ENCODE measurements at places on chromosomes 13 and 19.
A peak's percentile ranks its signal among the peaks of the same experiment; 100 is the strongest.

DNA sequence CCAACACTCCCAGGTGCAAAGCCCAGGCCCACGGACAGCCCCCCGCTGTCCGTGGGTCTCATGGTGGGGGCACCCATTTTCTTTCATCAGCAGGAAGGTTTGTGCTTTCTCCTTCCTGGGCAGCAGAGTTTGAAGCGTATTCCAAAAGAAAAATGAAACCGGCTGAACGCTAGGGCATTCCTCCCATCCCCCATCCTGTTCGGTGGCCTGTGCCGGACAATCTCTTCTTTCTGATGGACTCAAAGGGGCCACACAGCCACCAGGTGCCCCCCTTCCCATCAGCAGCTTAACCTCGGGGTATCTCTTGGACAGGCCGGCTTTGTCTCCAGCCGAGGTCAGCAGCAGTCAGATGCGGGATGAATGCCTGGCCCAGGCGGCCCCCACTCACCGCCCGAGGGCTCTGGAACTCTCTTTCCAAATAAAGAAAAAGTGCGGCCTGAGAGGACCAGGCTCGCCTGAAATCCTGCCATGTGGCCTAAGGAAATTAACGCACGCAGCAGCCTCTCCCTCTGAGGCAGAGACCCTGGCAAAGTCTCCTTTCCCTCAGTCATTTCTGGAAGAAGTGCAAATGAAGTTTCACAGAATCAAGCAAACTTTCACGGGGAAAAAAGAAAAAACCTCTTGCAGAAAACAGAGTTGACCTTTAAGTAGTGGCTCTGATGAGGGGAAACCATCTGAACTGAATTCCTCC, 67.8 kb downstream of the RASA3 start:
- no peak for DNase-seq

- no peak for DNase-seq
Measured at GRCh38 chr13:41548910-41549309, 91.6 kb downstream of the RGCC start.

- DNase-seq = no peak
Measured at GRCh38 chr13:100809129-100809390, 134.5 kb upstream of the TMTC4 start.

DNA sequence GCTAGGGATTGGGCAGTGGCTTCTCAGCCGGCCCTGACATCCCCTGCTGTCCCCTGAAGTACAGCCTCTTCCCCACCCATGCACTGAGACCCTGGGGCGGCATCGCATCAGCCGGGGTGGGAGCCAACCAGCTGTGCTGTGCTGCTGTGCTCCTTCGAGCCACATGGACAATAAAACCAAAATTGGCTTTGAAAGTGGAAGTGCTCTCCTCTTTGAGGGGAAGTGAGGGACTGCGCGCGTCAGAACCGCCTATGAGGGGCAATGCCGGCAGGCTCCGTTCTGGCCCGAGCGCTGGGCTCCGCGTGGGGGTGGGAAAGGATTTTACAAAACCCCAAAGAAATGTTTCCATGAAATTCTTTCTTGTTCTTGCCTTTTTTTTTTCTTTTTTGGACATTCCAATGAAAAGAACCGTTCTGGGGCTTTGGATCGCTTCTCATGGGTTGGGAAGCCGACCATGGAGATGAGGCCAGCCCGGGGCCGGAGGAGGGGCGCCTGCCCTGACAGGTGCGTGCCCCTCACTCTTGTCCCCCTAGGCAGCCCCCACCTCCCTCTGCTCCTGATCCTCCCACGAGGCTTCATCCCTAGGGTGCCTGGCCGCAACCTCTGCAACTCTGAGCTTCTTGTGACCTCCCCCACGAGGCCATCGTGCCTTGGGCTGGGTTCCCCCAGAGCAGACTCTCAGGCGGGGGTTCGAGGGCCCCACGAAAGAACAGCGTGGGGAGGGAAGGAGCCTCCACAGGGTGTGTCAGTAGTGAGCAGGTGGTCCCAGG, 22.6 kb downstream of the KLHL26 start:
- DNase-seq = peak; percentile 24

DNA sequence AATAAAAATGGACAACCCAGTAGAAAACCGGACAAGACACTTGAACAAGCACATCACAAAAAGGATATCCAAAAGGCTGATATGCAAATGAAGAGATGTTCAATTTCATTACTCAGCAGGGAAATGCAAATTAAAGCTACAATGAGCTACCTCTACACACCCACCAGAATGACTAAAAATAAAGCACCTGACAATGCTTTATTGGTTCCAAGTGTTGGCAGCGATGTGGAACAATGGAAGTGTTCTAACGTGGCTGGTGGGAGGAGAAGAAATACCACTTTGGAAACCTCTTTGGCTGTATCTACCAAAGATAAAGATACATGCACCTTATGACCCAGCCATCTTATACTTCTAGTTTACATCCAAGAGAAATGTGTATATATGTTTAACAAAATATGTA, 3.7 kb upstream of the ACP7 start:
- DNase-seq = no peak

- DNase-seq = no peak
Measured at GRCh38 chr13:29465741-29466293, 129.7 kb downstream of the SLC7A1 start.

DNA sequence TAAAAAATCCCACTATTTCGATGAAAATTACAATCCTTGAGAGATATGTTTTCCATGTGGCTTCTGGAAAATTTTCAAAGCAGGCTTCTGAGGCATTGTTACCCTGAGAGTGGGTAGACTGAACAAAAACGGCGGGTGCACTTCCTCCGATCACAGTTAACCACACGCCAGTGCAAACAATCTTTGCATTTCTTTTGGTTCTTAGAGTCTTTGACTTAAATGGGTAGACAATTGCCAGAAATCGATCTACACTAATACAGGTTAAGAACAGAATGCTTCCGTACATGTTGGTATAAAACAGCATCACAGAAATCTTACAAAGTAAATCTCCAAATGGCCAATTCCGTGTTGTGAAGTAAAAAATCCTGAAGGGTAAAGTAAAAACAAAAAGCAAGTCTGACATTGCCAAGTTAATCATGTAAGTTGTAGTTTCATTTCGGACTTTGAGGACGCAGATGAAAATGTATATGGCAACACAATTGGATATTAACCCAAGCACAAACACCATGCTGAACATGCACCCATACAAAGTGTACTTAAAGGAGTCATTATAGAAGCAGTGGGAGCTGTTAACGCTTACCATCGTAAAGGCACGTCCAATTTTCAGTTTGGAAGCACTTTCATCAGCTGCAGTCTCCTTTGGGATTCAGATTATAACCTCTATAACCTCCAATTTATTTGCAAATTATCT, 927 bp downstream of the LPAR6 start:
- peak; percentile 10 for DNase-seq

DNA sequence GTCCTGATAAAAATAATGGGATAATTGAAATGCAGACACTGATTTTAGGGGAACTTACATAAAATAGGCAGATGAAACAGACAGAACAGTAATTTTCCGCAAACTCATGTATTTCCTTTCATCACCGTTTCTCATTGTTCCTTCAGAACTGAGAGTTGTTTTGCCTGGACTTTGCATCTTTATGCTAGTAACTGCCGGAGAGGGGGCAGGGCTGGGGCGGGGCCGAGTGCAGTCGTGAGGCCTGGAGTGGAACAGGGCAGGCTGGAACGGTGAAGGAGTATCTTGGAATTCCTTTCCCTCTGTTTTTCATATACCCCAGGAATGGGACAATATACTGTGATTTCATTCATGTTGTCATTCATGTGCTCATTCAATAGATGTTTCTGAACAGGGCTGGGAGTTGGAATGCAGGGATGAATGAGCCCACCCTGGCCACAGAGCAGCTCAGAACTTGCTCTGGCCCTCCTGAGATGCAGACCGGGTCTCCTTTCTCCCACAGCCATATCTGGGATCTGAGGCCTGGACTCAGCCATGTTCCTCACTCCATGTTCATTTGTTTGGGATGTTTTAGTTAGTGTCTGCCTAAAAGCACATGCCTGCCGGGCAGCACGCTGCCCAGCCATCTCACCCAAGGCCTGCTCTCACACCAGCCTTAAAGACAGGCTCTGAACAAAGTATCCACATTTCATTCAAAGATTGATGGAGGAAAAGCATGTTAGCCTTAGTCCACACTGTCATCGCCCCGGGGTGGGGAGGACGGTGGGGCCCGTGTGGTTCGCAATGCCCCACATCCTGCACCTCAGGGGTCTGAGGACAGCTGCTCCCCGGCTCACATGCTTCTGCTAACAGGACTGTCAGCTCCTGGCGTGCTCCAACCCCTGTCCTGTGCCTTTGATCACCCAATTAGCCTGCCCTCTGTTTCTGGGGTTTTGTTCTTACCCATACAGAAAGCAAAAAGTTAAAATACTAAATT, 92.9 kb downstream of the SOX1 start:
- no peak for DNase-seq

- DNase-seq = no peak
Measured at GRCh38 chr13:74715718-74716117, 581.5 kb upstream of the KLF12 start.

- DNase-seq = no peak
Measured at GRCh38 chr19:45564131-45564780, 20.3 kb downstream of the OPA3 start.

DNA sequence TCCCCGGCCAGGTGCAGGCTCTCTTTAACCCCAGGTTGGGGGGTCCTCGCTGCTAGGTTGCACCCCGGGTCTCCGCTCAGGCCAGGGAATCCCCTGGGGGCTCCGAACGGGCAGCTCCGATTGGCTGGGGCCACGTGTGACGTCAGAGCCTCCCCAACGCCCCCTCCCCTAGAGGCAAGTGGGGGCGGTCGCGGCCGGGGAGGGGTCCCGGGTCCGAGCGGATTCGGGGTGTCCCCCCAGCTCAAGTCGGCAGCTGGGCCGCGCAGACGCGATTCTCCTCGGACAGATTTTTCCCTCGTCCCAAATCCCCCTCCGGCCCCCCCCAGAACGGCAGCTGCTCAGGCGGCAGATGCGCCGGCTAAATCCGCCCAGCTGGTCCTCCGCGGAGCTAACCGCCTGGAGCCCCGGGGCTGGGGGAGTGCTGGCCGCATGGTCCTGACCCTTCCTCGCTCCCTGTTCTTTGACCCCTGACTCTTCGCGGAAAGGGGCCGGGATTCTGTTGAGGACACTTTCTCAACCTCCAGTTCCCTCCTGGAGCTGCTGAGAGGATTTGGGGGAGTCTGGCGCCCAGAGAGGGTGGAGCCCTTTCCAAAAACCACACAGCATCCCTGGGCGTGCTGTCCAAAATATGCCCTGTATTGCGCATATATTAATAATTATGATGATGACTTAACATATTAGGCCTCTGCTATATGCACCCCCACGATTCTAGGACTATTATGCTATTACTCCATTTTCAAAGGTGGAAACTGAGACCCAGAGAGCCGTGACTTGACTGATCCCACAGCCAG, 25.4 kb upstream of the SEMA6B start:
- DNase-seq = no peak

GRCh38 chr13:49996161-49996915, 504 bp upstream of the TRIM13 start:
- peak; percentile 87 for DNase-seq

DNA sequence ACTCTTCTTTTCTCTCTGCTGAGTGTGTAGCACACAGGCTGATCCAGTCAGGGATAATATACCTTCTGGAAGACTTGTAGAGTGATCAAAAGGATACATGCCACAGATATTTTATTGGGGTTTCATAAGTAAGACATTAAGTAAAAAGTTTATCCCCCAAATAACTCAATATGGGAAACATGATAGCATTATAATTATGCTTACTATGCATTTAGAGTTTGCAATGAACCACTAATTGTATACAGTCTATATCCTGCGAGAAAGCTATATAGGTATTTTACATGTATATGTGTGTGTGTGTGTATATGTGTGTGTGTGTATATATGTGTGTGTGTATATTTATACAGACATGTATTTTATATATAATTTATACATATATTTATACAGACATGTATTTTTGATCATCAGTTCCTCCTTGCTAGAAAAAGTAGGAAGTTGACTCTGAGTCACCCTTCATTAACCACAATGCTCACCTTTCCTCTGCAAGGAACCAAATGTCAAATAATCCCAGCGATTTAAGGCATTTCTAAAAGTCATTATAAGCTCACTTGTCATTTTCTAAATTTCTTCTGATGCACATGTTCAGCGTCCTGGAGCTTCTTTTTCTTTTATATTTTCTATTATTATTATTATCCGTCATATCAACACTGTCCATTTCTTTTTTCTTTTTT, 312.5 kb upstream of the OBI1 start:
- DNase-seq = no peak

GRCh38 chr13:32905063-32905863, 111.0 kb upstream of the KL start:
- DNase-seq = no peak

DNA sequence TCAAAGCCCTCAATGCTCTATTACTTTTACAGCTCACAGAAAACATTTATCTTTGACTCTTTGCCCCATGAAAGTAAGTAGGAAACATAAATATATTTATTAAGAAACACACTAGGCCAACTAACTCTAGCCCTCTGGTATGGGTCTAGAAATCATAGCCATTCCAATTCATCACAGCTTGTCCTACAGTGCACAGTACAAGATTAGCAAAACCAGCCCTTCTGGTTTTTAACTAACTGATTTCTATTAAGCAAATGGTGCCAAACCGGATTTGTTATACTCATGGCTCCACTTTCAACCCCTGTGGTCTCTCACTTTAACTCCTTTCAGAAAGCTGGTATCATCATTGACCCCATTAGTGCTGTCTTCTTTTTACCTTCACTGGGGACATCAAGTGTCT, 5.6 kb upstream of the LRRC63 start:
- no peak for DNase-seq

DNA sequence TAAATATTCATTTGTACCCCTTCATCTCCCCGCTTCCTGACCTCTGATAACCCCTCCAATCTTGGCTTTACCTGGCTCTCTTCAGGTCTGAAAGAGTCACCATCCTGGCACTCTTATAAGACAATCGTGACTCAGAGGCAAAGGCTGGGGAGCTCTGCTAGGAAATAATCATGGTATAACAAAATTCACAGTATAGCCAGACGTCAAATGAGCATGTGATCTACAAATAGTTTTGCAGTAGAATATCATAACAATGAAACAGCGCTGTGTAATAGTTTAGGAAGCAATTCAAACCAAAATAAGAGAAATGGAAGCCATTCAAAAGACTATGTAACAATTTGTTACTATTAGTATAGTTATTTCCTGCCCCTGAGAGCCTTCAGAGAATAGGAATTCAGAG, 34.2 kb downstream of the RXFP2 start:
- DNase-seq = no peak

- no peak for DNase-seq
Measured at GRCh38 chr19:4234142-4234861, 5.0 kb downstream of the EBI3 start.

DNA sequence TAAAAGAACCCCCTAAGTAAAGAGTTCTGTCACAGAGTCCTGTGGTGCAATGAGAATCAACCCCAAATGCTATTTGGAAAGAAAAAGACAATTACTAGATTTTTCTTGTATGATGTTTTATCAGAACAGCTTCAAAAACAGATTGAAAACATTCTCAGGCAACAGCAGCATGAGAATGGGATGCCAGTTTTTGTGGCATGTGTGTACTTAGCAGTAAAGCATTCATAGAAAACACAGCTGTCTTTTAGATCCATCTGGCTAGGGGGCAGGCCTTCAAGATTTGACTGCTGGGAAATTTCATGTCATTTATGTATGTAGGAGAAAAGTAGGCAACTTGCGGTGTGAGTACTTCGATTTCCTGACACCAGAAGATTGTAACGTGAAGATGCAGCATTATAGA, 170.5 kb upstream of the HTR2A start:
- DNase-seq = no peak

Measured in CD4-positive, alpha-beta T cell treated with Interferon gamma for 1 hour (primary cell).